ENCODE measurements at places on chromosomes 2 and 18.

DNA sequence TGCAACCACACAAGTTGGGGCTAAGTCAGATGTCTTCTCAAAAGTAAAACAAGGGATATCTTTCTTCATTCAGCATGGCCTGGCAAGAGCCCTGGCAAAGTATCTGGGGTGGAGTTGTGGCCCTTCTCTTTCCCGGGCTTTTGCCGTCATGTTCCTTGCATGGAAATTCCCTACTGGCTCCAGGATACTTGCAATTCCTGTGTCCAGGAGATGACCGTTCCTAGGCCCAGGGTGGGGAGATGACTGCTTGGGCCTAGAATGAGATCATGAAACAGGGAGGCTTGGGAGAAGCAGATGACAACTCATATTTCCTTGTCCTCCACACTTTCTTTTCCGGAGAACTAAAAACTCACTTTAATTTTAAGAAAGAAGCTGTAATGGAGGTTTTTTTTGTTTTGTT is 60.9 kb downstream of the TGIF1 start:
- H3K27me3 ChIP-seq, result no peaks in the 10 kb centered on the region
- H3K4me3 ChIP-seq, result no peak overlapping the region
- no peak overlapping the region for H3K27ac ChIP-seq
- peaks cover 25% of the 10 kb centered on the region for H3K4me1 ChIP-seq
- no peak for DNase-seq

DNA sequence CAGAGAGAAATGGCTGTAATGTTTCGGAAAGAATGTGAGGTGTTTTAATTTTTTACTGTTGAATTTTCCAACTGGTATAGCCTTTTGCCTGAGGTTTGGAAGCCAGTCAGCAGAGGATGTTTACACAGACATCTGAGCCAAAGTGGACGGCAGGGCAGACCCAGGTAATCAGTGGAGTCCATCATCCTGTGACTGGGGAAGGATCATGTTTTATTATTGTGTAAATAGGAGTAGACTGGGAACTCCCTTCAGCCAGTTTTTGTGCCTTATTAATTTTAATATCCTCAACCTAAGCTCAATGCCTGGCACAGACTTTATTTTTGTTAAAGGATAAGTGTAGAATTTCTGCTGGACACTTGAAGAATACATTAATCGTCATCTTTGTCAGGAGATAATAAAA is 142.0 kb upstream of the GAREM1 start:
- DNase-seq, result no peak
- no peaks in the 10 kb centered on the region for H3K36me3 ChIP-seq
- H3K27me3 ChIP-seq, result no peaks in the 10 kb centered on the region
- H3K27ac ChIP-seq, result no peak overlapping the region
- no peak overlapping the region for H3K4me3 ChIP-seq
- no peaks in the 10 kb centered on the region for H3K4me1 ChIP-seq

DNA sequence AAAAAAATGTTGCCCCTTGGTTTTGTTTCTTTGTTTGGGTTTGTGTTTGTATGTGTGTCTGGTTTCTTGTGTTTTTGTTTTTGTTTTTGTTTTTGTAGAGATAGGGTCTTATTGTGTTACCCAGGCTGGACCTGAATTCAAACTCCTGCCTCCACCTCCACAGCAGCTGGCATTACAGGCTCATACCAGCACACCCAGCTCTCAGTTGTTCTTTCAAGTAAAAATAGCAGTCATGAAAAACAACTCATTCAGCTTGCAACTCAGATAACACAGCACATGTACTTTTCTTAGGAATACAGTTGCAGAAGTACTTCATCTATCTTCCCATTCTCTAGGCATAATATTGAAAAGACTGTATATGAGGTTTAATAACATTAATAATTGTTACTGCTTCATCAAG is 37.0 kb downstream of the ZC3H8 start:
- H3K27ac ChIP-seq, result no peak overlapping the region
- no peak overlapping the region for H3K4me3 ChIP-seq
- no peaks in the 10 kb centered on the region for H3K27me3 ChIP-seq
- H3K4me1 ChIP-seq, result no peaks in the 10 kb centered on the region

DNA sequence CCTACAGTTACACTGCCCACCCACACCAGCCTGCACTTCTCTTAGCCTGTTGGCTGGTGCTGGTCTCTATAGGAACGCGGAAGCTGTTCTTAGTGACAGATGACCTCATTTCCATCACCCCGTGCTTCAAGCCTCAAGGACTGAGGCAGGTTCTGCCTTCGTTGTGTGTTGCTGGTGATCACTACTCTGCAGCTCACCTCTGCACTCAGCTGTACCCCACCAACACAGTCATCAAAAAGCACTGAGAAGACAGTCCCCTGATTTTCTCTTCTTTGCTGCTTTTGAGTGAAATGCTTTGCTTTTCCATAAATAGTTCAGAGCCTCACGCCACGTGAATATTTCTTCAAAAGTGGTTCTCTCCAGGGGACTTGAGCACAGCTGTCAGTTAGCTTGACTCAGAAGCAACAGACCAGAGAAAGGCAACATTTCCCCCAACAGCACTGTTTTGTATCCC is 225.7 kb upstream of the CCDC150 start:
- H3K27me3 ChIP-seq, result no peaks in the 10 kb centered on the region
- no peaks in the 10 kb centered on the region for H3K4me1 ChIP-seq
- H3K4me3 ChIP-seq, result no peak overlapping the region
- no peak for DNase-seq
